ENCODE measurements at places on chromosomes 3 and 15.

DNA sequence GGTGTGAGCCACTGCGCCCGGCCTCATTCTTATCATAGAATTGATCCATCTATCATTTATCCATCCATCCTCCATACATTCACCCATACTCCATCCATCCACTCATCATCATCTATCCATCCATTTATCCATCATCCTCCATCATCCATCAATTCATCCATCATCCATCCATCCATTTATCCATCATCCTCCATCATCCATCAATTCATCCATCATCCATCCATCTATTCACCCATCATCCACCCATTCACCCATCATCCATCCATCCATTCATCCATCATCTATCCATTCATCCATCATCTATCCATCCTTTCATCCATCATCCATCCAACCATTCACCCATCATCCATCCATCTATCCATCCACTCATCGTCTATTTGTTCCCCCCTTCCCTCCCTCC, 3.7 kb downstream of the TM6SF1 start:
- no peak for DNase-seq

DNA sequence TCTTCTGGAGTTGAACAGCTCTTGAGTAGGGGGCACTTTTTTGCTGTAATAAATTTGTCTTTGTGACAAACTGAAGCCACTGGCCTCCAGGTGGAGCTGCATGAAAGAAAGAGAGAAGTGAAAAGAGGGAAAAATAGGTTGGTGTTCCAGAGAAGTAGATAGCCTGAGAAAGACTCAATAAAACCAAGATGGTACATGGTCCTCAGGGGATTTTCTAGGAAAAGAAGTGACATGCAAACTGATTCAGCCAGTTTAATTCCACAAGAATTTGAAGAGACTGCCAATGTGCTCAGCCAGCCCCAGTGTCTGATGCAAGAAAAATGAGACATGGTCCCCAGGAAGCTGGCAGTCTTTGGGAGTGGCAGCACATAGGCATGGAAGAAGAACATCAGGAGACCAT, 152.7 kb downstream of the CD47 start:
- peak; percentile 41 for DNase-seq

DNA sequence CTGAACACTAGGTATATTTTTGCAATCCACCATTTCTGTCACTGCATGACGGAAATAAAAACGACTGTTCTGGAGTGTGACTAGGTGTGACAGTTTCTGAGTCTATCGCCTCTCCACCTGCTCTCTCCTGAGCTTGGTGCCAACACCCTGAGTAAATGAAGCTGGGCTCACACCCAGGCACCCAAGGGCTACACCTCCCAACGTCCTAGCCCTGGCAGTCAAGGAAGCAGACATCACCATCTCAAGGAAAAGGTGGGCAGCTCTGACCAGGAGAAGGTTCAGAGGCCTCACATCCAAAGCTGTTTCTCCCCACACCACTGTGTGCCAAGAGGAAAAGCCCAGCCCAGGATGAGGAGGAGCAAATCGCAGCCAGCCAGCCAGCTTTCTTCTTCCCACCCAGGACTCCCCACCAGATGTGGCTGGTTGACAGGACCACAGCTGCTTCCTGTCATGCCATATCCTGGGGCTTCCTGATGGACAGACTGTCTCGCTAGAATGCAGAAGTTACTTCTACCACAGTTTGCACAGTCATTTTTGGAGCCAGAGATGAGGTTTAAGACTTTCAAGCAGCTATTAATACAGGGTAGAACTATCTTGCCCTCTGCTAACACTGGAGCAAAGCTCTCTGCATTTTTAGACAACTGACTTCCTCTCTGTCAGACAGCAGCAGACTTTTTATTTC, 3.3 kb downstream of the SCAMP2 start:
- DNase-seq = peak; percentile 27

- DNase-seq = no peak
Observed at GRCh38 chr3:170424879-170425278, 6.2 kb downstream of the CLDN11 start.

- DNase-seq = no peak
Observed at GRCh38 chr15:73925848-73926218, 429 bp upstream of the LOXL1 start.

GRCh38 chr3:24306518-24306917, 188.1 kb downstream of the THRB start:
- DNase-seq = no peak

DNA sequence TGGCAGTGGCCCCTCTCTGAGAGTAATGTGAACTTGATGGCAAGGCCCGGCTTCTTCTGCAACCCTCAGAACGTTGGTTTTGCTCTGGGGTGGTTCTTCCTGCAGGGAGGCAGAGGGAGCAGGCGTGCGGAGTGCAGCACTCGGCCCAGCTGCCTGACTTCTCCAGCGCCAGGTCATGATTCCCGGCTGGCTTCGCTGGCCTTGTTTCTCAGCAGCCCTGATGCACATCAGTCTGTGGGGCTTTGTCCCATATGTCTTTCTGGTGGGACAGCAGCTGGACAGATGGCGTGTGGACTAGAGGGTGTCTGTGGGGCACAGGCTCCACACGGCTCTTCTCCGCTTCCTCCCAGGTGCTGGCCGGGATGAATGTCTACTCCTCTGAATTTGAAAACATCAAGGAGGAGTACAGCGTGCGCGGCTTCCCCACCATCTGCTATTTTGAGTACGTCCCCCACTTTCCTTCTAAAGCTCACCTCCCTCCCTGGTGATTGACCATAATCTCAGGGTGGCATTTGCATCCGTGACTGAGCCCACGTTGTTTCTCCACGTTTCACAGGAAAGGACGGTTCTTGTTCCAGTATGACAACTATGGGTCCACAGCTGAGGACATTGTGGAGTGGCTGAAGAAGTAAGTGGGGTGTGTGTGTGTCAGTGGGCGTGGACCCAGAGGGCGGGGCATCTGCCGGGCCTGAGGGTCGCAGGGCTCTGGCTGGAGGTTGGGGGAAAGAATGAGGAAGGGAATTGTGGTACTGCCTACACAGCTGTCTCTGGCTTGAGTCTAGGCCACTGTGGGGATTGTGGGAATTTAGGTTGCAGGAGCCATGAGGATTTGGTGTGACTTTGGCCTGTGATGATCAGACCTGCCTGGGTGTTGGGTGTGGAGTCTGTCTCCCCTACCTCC, 57.1 kb downstream of the PDIA5 start:
- DNase-seq = no peak

- DNase-seq = no peak
Observed at GRCh38 chr3:20060974-20061685, 20.9 kb downstream of the KAT2B start.

DNA sequence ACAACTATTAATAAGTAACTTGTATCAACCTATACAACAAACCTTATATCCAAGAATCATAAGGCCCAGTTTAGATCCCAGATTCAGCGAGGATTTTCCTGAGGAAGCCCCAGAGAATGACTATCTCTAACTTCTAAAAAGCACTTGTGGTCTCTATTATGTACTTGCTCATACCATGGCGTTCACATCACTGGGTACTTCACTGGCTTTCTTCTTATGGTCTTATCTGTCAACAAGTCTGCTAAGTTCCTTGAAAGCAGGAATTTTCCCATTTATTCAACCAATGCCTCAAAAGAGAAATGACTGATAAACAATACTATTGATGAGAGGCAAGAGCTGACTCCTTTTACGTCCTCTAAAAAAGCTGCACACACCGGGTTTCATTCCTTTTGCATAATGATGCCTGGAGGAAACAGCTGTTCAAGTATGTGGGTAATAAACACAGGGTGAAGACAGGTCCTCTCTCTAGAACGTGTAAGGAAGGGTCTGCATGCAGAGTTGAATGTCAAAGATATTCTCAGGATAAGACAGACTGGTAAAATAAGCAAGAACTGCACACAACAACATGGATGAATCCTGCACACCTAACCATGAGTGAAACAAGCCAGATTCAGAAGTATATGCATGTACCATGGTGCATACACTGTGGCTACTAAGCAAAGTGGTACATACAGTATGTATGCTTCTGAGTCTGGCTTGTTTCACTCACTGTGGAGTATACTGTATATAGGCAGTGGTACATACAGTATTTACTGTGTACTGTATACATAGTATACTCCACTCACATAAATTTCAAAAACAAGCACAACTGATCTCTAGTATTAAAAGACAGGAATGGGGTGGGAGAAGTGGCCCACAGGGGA, 408.7 kb downstream of the SHQ1 start:
- no peak for DNase-seq

DNA sequence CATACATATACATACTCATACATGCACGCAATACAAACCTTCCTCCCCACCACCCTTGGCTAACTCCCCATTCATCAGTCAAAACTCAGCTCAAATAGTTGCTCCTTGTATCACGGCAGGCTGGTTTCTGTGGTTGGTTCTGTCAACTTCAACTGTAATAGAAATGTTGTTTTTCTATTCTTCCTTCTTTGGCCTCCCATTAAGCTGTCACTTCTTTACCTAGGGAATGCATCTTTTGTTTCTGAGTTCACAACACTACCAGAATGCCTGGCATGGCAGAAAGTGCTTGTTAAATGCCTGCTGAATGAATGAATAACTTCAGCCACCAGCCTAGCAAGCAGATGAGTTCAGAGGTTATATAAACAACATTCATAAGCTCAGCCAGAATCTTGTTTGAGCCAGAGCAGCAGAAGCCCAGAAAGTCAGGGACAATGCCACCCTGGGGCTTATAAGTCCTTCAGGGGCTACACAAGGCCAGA, 63.1 kb downstream of the B3GALNT1 start:
- no peak for DNase-seq

- DNase-seq = peak; percentile 15
Observed at GRCh38 chr3:62874711-62875557, at the start of gene CADPS. CADPS (minus strand) TSS chr3:62875416; CDS start chr3:62875029, 387 bp downstream.

GRCh38 chr15:74196175-74196574, 6.4 kb downstream of the STRA6 start:
- DNase-seq = peak; percentile 93

GRCh38 chr3:192825216-192825615, 92.4 kb downstream of the MB21D2 start:
- no peak for DNase-seq

DNA sequence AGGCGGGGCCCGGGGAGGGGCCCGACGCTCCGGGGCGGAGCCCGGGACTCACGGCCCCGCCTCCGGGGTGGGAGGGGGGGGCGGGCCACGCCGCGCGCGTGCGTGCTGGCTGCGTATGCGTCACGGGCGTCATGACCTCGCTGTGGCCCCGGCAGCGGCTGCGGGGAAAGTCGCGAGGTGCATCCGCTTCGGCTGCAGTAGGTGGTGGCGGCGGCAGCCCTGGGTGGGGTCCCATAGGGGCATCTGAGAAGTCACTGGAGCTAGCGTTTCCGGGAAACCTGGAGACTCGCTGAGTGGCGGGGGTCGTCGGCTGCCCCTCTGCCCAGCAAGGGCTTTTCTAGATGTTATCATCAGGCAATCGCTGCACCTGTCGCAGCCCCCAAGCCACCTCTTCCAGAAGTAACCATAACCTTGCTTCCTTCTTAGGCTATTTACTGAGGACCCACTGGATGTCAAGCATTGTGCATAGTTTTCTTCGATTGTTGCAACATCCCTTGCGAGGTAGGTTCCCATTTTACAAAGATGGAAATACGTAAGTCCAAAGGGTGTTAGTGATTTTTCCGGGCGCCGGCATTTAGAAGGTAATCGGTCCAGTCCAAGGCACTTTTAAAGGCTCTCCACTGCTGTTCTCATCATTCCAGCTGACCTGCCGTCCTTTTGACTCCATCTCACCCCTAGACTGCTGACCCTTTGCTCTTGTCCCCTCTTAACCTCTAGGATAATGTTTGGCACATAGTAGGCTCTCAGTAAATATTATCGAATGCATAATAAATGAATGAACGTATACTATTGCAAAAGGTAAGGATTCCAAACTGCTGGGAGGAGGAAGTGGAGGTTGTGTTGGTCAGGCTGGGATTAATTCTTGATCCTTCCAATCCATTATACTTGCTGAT, at the start of gene GDPGP1:
Gene GDPGP1 (plus strand): TSS at position 114 of the 893 bp plus-strand sequence. CDS start 6,700 bp downstream, outside the sequence.
- DNase-seq = peak; percentile 99

DNA sequence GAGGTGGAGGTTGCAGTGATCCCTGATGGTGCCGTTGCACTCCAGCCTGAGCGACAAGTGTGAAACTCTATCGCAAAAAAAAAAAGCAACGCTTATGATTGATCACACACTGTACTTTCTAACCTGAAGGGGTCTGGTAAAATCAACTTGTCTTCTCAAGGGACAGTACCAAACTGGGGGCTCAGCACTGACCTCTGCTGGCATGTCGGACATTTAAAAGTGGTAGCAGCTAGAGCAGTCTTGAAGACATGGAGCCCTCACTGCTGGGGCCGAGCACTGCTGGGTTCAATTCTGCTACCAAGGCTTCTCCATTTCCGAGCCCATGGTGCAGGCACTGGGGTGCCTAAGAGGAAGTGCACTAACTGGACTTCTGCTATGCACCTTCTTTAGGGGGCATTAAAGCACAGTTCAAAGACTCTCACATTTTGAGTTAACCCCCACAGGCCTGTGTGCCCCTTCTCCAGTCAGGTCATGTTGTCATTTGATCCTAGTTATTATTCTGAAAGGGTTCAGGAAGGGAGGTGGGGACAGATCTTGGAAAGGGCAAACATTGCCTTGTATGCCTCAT, 26.4 kb upstream of the LAMP3 start:
- DNase-seq = no peak

GRCh38 chr3:17707813-17708543, 34.5 kb downstream of the TBC1D5 start:
- DNase-seq = no peak

DNA sequence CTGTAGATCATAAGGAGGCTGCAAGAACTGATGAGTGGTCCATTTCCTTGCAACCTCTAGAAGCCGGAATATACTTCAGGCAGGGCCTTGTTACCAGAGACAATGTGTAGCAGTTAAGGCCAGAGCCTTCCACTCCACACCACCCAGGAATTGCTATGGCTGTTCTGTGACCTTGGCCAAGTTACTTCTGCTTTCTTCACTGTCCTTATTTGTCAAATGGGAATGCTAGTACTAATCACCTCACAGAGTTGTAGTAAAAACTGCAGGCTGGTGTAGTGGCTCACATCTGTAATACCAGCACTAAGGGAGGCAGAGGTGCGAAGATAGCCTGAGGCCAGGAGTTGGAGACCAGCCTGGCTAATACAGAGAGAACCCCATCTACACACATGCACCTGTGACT, 28.7 kb upstream of the RPN1 start:
- no peak for DNase-seq

DNA sequence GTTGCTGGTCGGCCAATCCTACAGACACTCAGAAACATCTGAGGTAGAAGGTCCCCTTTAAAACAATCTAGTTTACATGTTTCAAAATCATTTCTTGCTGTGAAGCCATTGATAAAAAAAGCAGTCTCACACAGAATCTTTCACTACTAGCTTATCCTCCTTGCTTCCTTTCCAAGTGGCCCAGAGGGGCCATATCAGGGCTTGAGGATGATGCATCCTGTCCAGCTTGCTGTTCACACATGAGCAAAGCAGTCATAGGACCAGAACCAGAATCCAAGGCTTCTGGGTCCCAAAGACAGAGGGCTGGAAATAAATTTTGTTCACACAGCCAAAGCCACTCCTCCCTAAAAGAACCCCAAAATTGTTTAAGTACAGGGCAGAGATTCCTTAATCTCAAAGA, 9.2 kb upstream of the LYZL4 start:
- no peak for DNase-seq

GRCh38 chr15:66878761-66879160, 176.7 kb downstream of the SMAD6 start:
- DNase-seq = no peak
